Activated CD8-positive, alpha-beta memory T cell treated with anti-CD3 and anti-CD28 coated beads, Interleukin-2, amount 50 U/mL, for 4 hours (primary cell): ENCODE measurements at places on chromosomes 4 and X.

DNA sequence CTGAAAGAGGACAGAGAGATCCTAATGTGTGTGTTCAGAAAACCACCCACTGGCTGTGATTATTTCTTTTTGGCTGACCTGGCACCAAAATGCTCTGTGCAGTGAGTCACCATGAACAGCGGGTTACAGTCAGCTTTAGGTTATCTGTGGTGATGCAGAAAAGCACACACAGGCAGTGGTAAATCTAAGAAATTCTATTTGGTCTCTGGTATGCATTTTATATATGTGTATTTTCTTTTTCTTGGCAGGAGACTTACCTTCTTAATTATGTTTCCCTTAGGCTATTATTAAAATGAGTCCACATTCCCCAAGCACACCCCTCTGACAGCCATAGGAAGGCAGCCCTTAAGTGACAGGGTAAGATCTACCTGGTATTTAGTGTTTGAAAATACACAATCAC is 79.1 kb upstream of the TFDP3 start:
- DNase-seq, result no peak

DNA sequence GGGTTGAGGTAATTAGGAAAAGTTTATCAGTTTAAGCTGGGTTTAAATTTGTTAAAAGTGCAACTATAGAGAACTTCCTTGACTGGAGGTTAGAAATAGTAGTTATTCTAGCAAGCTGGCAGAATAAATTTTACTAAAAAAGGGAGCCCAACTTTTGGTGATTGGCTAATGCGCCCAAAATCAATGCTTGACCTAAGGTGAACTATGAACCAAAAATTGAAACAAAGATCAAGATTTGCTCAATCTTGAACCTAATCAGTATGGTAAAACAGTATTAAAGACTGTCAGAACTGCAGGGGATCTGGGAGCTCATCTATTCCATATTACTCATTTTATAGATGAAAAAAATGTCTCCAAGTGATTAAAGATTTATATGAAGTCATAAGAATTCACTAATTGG is 6.1 kb upstream of the SPATA18 start:
- no peak for DNase-seq

GRCh38 chrX:2299871-2300270 is 200.9 kb downstream of the DHRSX start:
- no peak for DNase-seq

DNA sequence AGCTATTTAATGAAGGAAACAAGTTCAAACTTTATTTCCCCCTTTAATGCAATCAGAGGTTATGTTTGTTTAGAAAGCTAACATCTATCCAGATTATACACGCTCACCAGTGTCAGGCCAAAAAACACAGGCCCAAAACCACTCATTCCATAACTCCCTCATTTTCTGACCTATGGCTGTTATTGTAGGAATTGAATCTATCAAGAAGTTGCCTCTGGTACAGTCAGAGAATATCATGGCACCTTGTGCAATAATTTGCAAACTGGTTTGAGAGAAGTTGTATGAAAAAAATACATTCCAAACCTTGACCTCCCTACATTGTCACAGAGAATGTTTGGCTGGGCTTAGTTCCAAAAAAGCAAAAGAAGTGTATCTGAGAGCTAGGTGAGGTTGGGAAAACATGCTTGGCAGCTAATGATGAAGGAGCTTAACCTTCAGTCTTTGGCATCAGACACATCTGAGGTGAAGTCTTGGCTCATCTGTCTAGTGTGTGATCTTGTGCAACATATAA is 591.0 kb downstream of the ANKRD50 start:
- no peak for DNase-seq

DNA sequence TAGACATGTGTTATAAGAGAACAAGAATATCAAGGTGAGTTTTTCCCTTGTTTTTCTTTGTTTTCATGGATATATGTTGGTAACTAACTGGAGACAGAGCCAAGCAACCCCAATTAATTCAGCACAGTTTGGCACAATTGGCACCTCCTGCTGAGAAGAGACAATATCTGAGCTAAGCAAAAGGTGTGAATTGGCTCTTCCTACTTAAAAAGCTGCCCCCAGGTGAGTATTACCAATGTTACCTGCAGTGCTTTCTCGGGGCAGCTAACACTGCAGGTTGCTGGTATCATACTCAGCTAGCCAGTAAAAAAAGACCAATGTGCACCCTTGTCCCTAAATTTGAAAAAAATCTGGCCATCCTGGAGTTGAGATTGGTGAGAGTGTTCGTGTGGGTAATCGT is 871.2 kb upstream of the TENM3 start:
- no peak for DNase-seq

- no peak for DNase-seq
Observed at GRCh38 chr4:31324814-31325213, 604.6 kb downstream of the PCDH7 start.

- no peak for DNase-seq
Observed at GRCh38 chr4:10063544-10064300, 42.4 kb upstream of the SLC2A9 start.
